ENCODE measurements at places on chromosomes 12 and 14.

DNA sequence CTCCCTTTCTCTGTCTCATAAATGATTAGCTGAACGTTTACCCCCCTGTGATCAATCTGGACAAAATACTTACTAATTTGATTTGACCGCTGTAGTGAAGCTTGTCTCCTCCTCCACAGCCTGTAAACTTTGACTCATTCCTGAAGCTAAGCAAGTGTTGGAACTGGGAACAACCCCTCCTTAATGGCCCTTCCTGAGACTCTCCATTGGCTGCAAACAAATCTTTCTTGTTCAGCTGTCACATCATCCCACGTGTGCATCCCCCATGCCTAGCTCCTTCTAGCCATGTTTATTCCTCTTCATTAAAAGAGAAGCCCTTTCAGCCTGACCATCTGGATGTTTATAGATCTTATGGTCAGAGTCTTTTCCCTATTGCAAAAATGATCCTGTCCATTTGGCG is 281.2 kb downstream of the RGS6 start:
- DNase-seq, result no peak

- no peak for DNase-seq
Measured at GRCh38 chr14:45103806-45104205, 19.9 kb downstream of the PRPF39 start.

DNA sequence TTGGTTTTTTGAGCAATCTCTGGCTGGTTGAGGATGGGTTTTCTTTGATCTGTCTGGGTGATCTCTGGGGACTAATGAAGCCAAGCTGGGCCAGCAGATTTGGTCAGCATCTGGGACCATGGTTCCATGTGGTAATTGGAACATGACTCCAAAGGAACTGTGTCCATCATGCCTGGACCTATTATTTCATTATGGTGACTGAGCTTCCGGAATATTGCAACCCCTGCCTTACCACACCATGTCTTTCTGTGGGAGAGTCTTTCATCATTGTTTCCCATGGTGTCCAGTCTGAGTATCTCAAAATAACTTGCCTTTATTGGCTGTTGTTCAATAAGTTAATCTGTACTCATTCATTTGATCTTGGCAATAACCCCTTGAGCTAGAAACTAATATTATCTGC is 624.9 kb upstream of the TBX3 start:
- DNase-seq, result no peak

DNA sequence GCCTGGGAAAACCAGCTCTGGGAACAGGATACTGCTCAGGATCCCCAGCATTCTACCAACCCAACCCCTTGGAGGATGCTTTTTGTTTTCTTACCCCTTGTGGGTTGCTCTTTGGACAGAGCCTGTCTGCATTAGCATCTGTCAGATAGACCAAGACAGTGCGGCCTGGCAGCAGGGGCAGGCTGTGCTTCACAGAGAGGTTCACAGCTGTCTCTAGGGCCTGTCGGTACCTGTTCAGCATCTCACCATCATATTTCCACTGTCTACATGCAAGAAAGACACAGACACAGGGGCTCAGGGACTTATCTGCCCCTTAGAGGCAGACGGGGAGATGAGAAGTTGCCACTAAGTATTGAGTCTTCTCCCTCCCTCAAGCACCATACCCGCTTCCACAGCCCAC is 21.8 kb downstream of the TEP1 start:
- DNase-seq, result no peak

GRCh38 chr14:51908086-51908485 is 47.7 kb downstream of the GNG2 start:
- no peak for DNase-seq

DNA sequence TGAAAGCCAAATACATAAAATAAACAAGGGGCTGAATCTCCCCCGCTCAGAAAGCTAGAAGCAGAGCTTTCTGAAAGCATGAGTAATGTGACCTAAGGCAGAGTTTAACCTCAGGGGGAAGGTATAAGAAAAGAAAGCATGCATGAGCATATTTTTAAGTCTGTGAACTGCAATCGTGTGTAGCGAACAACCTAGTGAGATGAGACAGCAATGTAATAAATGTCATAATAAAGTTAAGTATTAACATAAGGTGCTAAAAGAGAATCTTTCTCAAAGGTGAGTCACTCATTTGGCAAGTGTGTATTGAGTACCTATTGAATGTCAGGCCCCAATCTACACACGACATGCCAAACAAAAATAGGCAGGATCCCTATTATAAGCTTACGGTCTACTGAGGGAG is 14.2 kb upstream of the WDR20 start:
- DNase-seq, result no peak

- peak; percentile 12 for DNase-seq
Measured at GRCh38 chr12:120856980-120857379, 47.2 kb downstream of the SPPL3 start.

DNA sequence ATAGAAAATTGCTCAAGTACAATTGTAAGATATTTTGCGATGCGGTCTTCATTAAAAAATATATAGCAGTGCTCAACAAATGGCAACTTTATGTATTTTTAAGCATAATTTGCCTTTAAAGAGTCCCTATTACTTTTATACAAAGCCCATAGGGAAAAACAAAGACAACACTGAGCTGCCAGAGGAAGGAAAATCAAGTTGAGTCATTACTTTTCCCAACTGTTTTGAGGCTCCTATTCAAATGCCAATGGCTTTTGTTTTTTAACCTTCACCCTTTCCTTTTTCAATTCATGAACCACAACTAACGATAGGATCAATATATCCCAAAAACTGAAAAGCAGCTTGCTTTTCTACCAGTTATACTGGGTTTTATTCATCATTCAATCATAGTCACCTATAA is 157.6 kb upstream of the PLEKHA5 start:
- DNase-seq, result no peak

GRCh38 chr14:34684578-34684977 is 29.8 kb downstream of the CFL2 start:
- DNase-seq, result no peak

- DNase-seq, result no peak
Measured at GRCh38 chr14:92584220-92584619, 70.6 kb downstream of the RIN3 start.

GRCh38 chr14:96161636-96162035 is 43.0 kb upstream of the BDKRB2 start:
- no peak for DNase-seq

Data from HCT116 (cell line).